ENCODE measurements at places on chromosomes 1 and 21.

DNA sequence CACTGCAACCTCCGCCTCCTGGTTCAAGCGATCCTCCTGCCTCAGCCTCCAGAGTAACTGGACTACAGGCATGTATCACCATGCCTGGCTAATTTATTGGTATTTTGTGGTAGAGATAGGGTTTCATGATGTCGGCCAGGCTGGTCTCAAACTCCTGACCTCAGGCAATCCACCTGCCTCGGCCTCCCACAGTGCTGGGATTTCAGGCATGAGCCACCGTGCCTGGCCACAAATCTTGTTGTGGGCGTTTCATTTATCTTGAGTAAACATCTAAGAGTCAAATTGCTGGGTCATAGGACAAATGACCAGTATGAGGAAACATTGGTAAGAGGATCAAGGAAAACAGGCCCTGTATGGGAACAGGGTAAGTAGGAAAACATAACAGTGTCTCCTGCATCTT is 17.9 kb downstream of the TMEM200B start:
- no peak for DNase-seq

DNA sequence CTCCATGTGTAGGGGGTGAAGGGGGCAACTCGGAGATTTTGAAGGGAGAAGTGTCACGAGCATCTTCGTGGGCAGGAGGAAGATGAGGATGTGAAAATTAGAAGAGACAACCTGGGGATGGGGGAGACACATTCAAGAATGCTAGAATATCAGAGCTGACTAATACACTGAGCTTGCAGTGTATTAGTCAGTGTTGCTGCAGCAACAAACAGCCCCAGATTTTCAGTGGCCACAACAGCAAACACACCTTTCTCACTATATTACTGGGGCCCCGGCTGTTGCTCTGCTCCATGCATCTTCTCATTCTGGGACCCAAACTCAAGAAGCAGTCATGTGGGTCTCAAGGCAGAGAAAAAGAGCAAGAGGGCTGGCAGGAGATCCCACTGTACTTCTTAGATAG is 74.8 kb upstream of the SIM2 start:
- no peak for DNase-seq

- DNase-seq: peak; percentile 15
These were observed 43.3 kb downstream of the TP73 start for GRCh38 chr1:3695326-3696217.

DNA sequence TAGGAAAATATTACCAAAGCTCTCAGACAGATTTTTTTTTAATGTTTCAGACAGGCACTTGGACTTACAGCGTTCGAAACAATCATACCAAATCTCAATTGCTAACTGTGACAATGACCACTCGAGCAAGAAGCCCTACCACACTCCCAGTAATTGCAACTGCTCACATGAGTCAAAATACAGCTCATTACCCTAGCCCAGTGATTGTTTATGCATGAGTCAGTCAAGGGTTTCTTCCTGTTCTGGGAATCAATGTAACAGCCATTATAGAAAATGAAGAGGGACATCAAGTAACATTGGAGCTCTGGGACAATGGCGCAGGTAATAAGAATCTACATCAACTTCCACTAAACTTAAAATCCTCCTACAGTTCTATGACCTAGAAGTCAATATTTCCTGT is 56.1 kb upstream of the SH3GLB1 start:
- no peak for DNase-seq

GRCh38 chr1:219573158-219573557 is 39.7 kb downstream of the ZC3H11B start:
- no peak for DNase-seq
